ENCODE measurements at places on chromosomes 6 and 20.

GRCh38 chr20:35560105-35560511, 18.2 kb downstream of the ERGIC3 start:
- DNase-seq: no peak

DNA sequence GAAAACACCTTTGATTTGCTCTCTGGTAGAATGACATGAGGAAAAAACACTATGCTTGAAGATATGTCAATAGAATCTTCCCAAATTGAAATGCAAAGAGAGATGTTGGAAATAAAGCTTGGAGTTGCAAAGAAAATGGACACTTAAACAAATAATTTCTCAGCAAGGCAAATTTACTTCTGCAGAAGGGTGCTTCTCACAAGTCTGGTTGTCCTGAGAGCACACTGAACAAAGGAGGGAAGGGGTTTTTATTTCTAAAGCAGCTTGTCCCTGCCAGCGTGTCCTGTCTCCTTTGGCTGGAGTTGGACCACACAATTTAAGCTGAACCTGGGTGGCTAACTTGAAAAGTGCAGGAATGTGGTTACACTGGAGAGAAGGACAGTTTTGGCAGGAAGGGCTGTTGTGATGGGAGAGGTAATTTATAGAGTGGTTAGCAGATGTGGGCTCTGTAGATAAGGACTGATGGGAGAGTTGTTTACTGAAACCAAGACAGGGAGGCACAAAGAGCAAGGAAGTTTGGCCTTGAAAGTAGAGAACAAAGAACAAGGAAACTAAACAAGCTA, 454.6 kb upstream of the EYS start:
- no peak for DNase-seq

DNA sequence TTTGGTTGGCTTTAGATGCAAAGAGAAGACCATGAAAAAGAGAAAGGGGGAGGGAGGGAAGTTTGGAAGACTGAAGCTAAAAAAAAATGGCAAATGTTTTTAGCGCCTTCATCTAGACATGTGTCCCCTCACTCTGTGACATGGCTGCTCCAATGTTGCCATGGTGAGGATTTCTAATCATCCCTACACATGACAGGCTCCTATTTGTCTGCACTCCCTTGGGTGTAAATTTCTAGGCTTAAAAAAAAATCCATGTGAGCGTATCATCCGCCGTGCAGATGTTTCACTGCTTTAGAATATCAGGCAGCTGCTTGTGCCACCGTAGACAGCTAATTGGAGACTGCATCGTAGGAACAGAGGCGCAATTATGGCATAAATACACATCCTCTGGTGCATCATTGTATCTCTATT, 761.1 kb upstream of the MMS22L start:
- DNase-seq: no peak

GRCh38 chr20:23270382-23270911, 80.1 kb upstream of the NXT1 start:
- no peak for DNase-seq

GRCh38 chr6:110357664-110358552, at the start of gene METTL24:
Gene METTL24, minus strand, starts transcription at chr6:110358349. Its CDS starts 77 bp downstream, at chr6:110358272.
- DNase-seq: peak; percentile 71

DNA sequence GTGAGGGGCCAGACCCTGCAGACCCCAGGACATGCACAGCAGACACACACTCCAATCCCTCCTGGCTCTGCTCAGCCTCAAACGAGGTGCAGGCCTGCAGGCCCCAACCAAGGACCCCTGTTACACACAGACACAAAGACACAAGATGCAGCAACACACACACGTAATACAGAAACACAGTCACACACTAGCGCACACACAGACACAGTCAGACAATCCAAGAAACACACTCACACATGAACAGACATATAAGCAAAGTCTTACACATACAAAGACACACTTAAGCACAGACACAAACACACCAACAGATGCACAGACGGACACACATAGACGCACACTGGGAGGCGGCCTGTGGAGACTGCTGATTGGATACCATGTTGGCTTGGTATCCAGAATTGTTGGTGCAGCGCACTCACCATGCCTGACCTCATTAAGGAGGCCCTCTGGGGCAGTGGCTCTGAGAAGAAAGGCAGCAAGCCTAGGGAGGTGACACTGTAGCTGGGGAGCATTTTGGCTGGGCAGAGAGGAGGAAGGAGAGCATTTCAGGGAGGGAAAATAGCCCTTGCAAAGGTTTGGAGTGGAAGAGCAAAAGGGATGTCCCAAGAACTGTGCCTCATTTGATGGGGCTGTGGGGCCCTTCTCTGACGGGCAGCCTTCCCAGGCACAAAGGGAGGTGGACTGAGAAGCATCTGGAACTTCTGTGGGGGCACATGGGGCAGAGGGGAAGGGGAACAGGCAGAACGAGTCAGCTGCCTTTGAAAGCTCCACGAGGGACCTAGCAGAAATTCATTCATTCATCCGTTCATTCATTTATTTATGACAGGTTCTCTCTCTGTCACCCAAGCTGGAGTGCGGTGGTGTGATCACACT, 1.4 kb upstream of the HSPA12B start:
- no peak for DNase-seq

- DNase-seq: no peak
These were observed 241.8 kb downstream of the ADGRG6 start for GRCh38 chr6:142543606-142544005.
